ENCODE measurements at places on chromosomes 16 and 17.

DNA sequence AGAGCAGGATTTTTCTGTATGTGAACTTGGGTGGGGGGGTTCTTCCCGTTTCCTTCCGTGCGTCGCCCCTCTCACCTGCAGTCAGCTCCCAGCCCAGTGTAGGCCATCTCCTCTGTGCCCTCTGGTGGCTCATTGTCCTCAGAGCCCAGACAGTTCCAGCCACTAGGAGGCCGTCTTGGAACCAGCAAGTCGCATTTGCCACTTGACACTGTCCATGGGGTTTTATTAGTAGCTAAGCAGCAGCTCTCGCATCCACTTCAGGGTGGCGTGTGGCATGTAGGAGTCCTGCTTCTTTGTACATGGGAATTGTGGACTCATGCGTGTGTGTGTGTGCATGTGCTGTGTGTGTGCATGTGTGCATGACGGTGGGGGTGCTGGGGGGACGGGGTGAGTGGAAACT, 74.0 kb downstream of the SEC14L1 start:
- no peak overlapping the region for H3K27ac ChIP-seq
- no peak overlapping the region for H3K4me3 ChIP-seq
- no peaks in the 10 kb centered on the region for H3K27me3 ChIP-seq
- no peaks in the 10 kb centered on the region for H3K4me1 ChIP-seq

DNA sequence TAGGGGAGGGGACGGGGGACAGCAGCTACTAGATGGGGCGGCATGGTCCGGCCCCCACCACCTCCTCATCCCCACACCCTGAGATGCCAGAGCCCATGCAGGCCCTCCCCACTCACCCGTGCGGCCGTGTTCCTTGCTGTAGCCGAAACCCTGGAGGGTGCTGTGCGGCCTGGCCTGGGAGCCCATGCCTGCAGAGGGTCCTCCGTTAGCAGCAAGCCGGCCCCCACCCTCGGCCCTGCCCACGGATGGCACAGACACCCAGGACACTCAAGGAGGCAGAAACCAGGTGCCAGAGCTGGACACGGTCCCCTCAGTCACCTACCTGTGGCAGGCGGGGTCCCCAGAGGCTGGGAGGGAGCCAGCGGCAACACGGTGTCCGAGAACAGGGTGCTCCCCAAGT, 5.5 kb downstream of the TEPSIN start:
- H3K36me3 ChIP-seq: peaks cover 16% of the 10 kb centered on the region
- no peaks in the 10 kb centered on the region for H3K27me3 ChIP-seq
- no peaks in the 10 kb centered on the region for H3K4me1 ChIP-seq
- no peak overlapping the region for H3K27ac ChIP-seq
- no peak for DNase-seq

DNA sequence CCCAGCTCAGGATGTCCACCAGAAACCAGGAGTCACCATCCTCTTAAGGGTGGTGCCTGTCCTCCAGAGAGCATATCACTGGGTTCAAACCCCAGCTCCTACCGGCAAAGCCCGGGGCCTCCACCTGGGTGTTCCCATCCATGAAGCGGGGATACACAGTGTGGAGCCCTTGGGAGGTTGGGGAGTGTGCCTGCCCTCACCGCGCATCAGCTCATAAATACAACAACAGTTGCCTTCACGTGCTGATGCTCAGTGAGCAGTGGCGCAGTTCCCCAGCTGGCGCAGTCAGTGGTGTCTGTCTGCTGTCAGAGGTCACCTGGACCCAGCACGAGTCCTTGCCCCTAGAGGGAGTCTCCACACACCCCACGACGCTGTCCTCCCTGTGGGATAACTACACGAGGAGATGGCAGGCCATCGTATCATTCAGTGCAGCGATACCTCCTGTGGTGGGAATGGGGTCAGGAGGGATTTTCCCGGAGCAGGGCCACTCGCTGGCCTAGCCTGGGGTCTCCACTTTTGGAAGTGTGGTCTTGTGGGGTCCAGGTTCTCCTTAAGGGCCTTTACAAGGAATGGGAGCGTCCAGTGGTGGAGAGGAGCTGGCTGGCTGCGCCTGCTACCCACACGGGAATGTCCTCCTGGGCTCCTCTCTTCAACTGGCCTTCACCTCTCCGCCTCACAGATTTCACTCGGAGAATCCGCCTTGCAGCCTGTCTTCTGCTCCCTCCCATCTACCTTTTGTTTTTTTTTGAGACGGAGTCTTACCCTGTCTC, 2.3 kb upstream of the ELOB start:
- H3K36me3 ChIP-seq: peaks cover 3% of the 10 kb centered on the region
- peak overlapping the region; percentile 91 for H3K4me3 ChIP-seq
- no peaks in the 10 kb centered on the region for H3K27me3 ChIP-seq
- peak; percentile 33 for DNase-seq

DNA sequence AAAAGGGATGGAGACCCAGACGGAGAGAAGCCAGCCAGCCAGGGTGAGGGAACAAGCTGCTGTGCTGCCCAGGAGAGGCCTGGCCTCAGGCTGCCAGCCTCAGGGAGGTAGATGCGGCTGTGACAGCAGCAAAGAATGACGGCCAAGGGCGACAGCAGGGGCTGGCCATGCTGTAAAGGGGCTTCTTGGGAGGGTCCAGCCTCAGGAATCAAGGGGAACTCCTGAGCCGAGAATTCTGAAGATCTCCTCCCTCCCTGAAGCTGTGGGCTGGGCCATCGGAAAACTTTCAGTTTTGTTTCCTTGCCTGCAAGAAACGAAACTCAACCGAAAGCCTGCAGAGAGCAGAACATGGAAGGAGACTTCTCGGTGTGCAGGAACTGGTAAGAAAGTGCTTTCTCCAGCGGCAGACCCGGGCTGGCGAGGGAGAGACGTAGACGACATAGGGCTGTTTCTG, at the start of gene XAF1:
Gene XAF1, plus strand, starts transcription at position 316 of the 454 bp plus-strand sequence. Its CDS starts 33 bp downstream, at position 349.
- H3K36me3 ChIP-seq: no peaks in the 10 kb centered on the region
- no peak for DNase-seq
- H3K4me1 ChIP-seq: peaks cover 9% of the 10 kb centered on the region
- no peak within 1 kb of the TSS for H3K27ac ChIP-seq
- no peak within 1 kb of the TSS for H3K4me3 ChIP-seq

Data from H9 (cell line).